Hepatocyte (in vitro differentiated cells): ENCODE measurements at places on chromosomes 2 and 18. TPM values are rescaled to one million over a fixed set of nuclear protein-coding genes. Genes with fewer than 3 reads are reported as not detected.

DNA sequence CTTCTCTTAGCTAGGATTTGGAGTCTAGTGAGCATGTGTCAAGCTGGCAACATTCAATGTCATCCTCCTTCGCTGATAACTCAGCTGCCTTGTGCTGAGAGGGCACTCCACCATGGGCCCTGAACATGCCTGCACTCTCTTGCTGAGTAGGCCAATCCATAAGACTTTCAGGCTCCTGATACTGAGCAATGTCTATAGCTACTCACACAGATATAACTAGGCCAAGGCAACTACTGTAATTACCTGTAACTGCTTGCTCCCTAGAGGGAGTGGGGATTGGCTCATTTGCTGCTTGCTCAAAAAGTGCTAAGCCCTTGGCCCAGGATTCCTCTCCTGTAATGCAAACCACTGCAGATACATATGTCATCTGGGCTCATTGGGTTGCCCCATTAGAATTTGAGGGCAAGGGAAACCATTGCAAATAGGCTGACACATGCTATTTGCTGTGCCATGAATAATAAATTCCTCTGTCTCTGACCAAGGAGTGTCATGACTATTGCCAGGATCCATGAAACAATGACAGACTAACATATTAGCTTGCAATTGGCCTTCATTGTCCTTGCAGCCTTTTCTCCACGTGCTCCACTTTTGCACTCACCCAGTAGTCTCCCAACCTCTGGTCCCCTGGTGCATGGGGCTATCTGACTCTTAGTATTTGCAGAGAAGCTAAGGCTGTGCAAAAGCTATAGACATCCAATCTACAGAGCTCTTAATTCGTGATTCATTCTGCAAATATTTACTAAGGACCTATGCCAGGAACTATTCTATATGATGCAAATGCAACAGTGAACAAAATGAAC, 36.9 kb upstream of the BMPR2 start:
- peak; percentile 13 for DNase-seq

DNA sequence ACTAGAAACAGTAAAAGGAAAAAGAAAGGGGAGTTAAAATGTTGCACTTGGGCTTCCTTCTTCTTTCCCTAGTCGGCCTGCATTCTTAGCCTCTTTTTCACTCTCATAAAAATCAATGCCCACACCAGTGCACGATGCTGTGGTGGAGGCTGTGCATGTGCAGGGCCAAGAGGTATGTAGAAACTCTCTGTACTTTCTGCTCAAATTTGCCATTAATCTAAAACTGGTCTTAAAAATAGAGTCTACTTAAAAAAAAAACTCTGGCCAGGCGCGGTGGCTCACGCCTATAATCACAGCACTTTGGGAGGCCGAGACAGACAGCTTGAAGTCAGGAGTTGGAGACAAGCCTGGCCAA, 11.1 kb downstream of the TRAPPC8 start:
- DNase-seq = no peak

DNA sequence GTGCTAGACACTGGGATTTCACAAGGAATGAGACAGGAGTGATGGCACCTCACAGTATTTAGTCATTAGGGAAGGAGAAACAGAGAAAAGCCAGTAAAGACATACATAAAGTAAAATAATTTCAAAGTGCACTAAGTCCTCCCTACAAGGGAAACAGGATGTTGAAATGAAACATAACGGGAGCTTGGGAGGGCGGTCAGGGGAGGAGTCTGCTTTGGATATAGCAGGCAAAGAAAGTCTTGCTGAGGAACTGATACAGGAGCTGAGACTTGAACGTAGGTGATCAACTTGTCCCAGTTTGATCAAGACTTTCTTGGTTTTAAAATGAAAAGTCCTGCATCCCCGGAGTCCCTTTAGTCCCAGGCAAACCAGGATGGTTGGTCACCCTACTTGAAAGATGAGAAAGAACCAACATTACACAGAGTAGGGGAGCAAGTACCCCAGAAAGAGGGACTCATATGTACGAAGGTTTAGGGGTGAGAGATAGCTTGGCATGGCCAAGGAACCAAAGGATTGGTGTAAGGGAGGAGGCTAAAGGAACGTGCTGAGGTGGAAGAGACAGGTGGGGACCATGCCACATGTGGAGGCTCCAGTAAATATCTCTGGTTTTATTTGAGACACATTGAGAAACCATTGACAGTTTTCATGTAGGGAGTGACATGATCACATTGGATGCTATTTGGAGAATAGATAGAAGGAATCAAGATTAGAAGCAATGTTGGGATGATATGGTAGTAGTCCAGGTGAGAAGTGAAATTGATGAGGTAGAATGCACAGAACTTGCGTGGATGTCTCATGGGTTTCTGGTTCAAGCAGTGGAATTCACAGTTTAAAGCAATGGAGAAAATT, 28.4 kb downstream of the FBXO48 start:
- DNase-seq = no peak

AFF3 gene
- total RNA-seq = 5.2 and 7.3 TPM in 2 replicates

MTLN gene
- total RNA-seq = 20.2 and 42.1 TPM in 2 replicates
